Lung microvascular endothelial cell (primary cell): ENCODE measurements at places on chromosomes 3 and 15. TPM values are rescaled to one million over a fixed set of nuclear protein-coding genes. Genes with fewer than 3 reads are reported as not detected.

DNA sequence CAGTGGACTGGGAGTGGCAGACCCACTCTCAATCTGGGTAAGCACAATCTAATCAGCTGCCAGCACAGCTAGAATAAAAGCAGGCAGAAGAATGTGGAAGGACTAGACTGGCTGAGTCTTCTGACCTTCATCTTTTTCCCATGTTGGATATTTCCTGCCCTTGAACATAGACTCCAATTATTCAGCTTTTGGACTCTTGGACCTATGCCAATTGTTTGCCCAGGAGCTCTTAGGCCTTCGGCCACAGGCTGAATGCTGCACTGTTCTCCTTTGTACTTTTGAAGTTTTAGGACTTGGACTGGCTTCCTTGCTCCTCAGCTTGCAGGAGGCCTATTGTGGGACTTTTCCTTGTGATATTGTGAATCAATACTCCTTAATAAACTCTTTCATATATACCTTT, 477.7 kb upstream of the ZNF385D start:
- DNase-seq = no peak

The ANKRD34C gene
- not detected in 2 replicates for total RNA-seq

The GPR27 gene
- not detected in 2 replicates for total RNA-seq

DNA sequence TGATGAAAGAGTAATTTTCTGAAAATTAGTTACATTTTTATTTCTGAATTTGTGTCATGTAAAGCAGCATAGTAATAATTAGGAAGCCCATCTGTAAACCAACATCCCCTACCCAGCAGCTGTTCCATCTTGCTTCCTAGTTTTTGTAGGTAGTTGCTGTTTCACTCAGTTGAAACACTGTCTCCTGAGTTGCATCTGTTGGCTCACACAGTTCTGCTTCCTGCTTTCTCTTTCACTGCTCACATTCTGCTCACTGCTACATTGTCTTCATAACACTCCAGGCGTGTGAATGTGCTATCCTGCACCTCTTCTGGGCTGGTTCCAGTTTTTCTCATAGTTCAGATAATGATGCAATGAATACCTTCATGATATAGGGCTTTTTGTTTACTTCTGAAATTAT, 123.4 kb downstream of the EPHB1 start:
- no peak for DNase-seq

The PRTG gene
- 0.40 and 1.7 TPM in 2 replicates for total RNA-seq

- no peak for DNase-seq
These were observed 113.8 kb upstream of the STRIT1 start for GRCh38 chr3:155407331-155407730.

GRCh38 chr3:149476225-149476624, 1.7 kb downstream of the TM4SF4 start:
- no peak for DNase-seq

GRCh38 chr3:101944308-101944707, 95.0 kb downstream of the NFKBIZ start:
- DNase-seq = no peak

- DNase-seq = peak; percentile 41
These were observed 697 bp downstream of the CHSY1 start for GRCh38 chr15:101250873-101251829.

- DNase-seq = no peak
These were observed 17.9 kb upstream of the EMC3 start for GRCh38 chr3:10004506-10004905.
